Naive B cell (primary cell): ENCODE measurements at places on chromosomes 1 and 21. TPM values are rescaled to one million over a fixed set of nuclear protein-coding genes. Genes with fewer than 3 reads are reported as not detected.

DNA sequence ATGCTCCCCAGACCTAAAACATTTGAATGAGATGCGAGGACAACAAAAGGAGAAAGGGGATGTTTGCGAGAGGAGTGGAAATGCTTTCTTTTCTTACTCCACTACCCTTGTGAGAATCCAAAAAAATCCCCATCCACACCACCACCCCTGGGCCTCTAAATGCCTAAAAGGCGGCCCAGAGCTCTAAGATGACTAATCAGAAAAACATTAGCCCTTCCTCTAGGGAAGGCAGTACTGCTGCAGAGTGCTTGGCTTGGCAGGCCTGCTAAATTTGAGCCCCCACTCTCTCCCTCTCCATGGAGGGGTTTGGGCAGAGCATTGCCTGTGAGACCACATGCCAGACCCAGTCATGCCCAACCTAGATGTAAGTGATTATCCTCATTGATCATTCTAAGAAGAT is 347.9 kb downstream of the USH2A start:
- no peak for DNase-seq

Gene CRYZ
- 35.0 TPM for polyA plus RNA-seq

Gene RGS13
- not detected for polyA plus RNA-seq

DNA sequence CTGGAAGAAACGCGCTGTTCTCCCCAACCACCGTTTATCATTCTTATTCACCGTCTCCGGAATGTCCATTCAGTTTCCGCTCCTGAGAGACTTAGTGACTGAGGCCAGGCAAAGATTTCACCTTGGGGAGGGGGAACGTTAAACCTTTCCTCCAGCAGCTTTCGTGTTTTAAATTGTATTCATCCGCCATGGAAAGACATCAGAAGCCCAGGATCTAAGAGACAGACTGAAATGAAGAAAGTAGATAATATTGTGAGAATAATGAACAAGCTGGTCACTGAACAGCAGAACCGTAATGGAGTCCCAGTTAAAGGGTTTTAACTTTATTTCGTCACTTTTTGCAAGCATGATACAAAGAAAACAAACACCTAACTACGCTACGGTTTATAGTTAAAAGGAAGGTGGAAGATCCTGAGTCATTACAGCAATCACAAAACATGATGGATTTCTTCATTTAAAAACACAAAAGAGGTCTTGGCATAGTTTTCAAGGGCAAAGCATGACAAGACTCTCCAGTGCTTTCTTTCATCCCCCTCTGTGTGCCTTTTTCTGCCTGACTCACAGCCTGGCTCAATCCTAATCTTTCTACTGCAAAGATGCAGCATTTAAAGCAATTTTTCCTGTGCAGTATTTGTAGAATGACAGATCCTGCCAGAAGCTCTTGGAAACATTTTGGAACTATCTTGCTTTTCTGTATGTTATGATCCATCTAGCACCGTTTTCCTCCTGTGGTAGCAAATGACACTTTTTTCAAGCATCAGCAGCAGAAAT is 722 bp upstream of the SLC19A2 start:
- DNase-seq = no peak

DNA sequence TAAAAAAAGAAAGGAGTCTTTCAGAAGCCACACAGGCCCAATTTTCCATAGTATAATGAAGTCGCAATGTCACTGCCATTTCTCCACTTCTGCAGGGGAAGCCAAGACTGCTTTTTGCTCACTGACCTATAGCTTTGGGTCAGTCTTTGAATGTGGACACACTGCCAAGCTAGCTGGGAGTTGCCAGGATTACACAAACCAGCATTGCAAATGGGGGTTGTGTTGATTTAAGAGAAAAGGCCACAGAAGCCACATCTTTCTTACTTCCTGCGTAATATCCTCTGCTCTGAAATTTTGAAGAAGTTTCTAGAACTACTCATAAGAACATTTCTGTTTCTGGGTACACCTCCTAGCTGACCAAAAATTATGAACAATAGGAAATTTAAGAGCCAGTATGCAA is 45.8 kb upstream of the SAMSN1 start:
- no peak for DNase-seq

- DNase-seq = no peak
Measured at GRCh38 chr1:72221811-72222210, 60.5 kb downstream of the NEGR1 start.

GRCh38 chr1:210715072-210715471 is 386.4 kb downstream of the HHAT start:
- no peak for DNase-seq

GRCh38 chr1:12370333-12370975 is 140.6 kb downstream of the VPS13D start:
- DNase-seq = no peak

DNA sequence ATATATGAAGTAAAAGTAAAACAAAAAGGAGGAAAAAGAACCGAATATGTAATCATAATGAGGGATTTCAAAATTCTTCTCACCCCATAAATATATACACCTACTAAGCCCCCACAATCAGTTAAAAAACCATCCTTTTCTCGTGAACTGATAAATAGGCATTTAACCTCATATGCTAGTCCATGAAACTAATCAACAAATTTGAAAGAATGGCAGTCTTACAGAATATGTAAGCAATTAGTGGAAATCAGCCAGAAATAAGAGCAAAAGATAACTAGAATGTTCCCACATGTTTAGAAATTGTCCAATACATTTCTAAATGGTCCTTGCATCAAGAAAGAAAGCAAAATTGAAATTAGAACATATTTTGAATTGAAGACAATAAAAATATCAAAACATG is 849.4 kb upstream of the CXADR start:
- DNase-seq = no peak

Gene LMX1A
- polyA plus RNA-seq = not detected

DNA sequence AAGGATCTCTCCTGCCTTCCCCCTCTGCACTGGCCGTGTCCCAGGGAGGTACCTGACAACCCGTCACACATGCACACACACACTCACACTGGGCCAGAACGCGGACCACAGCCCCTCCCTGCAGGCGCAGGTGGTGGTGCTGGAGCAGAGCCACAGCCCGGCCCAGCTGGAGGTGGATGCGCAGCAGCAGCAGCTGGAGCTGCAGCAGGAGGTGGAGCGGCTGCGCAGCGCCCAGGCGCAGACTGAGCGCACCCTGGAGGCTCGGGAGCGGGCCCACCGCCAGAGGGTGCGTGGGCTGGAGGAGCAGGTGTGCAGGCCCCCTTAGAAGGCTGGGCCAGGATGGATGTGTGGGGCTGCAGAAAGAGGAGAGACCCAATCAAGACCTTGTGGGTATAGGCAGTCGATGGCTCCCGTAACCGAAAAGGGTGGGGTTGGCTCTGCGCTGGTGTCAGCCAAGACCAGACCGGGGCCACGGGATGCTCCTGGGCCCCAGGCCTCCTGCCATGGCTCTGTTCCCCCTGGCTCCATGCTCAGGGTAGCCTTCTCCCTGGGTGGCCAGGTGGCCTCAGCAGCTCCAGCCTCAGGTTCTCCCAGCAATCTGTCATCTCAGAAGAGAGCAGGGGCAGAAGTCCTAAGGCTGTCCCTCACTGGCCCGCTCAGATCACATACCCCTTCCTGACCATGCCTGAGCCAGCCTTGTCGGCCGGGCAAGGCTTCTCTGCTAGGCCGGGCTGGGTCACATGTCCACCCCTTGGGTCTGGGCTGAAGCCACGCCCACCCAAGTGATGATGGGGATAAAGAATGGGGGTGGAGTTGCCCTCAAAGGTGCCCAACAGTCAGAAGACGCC is 8.9 kb downstream of the MFAP2 start:
- DNase-seq = no peak

DNA sequence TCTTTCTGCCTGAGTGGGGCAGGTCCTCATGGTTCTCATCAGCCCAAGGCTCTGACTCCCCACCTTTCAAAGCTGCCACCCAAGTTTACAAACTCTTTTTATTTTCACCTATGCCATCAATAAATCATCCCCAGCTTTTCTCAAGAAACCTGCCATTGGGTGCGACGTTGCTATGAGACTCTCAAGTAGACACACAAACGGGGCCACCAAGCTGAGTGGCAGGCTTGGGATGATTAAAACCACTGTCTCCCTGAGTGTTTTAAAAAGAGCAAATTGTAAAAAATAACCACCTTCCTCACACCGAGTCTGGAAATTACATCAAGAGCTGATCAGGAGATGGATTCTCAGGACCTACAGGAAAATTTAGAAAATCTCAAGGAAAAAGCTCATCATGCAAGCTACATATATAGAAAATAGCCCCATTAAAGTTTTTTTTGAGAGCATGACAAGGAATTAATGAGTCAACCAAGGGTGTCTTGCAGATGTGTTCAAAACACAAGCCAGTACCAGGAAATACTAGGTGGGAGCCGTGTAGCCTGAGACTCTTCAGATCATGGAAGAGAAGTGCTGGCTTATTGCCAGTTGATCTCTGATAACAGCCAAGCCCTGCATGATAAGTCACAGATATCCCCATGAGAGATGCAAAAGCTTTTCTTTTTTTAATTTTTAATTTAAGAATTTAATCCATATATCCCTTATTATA is 158.4 kb upstream of the BACE2 start:
- DNase-seq = no peak

DNA sequence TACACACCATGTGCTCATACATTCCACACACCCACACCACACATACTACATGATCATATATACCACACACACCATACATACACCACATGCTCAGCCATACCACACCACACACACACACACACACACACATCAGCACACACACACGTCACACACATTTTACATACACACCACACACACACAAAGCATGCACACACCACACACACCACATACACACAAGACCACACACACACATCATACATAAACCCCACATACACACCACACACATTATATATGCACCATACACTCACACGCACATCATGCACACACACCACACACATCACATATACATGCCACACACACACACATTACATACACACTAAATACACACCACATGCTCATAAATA is 124.5 kb upstream of the ERG start:
- DNase-seq = no peak

Gene CFHR3
- polyA plus RNA-seq = not detected

GRCh38 chr1:31910933-31911332 is 27.2 kb downstream of the PTP4A2 start:
- DNase-seq = no peak

DNA sequence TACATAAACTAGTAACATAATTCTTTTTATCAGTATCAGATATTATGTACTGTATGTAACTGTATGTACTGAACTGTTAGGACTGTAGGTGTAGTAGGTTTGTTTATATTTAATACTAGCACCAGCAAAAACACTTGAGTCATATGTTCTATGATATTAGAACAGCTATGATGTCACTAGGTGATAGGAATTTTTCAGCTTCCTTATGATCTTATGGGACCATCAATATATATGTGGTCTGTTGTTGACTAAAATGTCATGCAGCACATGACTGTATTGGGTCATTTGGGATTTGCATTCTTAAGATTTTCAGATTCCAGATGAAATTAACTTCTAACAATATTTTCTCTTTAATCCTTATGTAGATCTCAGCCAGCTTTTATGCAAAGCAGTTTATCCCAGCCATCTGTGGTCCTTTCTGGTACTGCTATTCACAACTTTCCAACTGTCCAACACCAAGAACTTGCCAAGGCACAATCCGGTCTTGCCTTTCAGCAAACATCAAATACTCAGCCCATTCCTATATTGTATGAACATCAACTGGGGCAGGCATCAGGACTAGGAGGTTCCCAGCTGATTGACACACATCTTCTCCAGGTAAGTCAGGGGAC is 38.3 kb upstream of the MYOCOS start:
- no peak for DNase-seq

Gene RHD
- 0.32 TPM for polyA plus RNA-seq

DNA sequence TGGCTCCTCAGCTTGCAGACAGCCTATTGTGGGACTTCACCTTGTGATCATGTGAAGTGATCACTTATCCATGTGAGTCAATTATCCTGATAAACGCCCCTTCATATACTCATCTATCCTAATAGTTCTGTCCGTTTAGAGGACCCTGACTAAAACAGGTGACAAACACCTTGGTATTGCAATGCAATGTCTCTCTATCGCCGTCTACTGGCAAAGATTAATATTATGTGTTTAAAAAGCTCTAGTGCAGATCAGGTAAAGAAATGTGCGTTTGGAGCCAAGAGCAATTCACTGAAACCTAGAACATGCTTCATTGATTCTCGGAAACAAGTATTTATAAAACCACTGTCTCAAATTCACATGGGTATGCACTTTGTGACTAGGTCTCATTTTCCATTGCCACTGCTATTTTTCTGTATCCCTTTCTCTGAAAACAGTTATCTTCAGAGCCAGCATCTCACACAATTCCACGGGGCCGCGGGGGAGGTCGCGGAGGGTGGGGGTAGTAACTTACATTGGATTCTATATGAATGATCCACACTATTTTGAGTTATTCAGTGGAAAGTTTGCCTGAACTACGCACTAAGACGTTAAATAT is 554.6 kb upstream of the NCAM2 start:
- no peak for DNase-seq

- DNase-seq = no peak
Measured at GRCh38 chr21:21605521-21605920, 607.3 kb downstream of the NCAM2 start.

DNA sequence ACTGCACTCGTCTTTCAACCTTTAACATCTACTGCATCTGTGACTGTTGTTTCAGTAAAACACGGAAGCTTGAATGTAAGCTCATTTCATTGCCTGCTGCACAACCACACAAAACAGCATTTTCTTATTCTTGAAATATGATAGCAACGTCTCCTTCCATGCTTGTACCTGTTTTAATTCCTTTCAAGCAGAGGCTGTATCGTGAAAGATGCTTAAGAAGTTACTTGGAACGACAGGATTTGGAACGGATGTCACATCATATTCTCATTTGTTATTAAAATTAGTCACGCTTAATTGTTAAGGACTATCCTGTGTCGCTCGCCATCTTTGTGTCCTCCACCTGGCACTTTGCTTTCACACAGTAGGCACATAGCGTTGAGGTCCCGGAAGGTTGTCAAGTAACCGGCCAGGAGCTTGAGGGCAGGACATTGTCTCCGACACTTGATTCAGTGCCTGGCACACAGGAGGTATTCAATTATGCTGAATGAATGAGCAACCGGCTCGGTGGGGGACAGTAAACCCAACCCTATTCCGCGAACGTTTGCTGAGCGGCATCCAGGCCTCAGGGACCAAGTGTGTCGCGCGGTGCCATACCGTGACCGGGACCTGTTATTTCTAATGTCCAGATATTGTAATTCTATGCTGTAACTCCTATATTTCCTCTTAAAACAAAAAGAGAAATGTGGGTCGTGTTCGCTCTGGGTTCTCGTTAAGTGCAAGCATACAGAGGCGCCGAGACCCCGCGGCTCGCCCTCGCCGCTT is 499 bp upstream of the SH3GLB1 start:
- no peak for DNase-seq

DNA sequence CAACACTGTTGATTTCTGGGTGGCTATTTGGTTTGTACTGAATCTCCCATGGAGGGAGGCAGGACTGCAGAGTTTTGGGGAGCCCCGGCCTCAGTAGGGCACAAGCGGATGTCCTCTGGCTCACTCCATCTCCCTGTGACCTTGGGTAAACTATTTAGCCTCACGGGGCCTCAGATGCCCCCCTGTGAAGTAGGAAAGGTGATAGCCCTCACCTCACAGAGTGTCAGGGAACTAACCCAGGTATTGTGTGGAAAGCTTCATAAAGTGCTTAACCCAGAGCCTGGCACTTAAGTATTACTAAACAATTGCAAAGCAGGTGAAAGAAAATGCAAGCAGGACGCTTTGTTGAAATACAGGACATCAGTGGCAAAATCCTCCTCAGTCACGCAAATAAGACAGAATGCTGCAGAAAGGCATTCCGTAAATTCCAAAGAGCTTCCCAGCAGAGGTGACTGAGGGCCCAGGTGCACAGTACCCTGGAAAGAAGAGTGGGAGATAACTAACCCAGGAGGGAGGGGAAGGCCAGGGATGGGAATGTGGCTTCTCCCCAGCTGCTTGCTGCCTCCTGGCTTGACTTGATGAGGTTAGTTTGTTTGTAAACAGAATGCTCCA is 436.3 kb downstream of the PRDM2 start:
- DNase-seq = no peak

GRCh38 chr1:87878873-87879272 is 550.2 kb downstream of the LMO4 start:
- DNase-seq = no peak
